ENCODE measurements at places on chromosomes 2 and 18.

GRCh38 chr2:95053543-95053942, 28.0 kb downstream of the MAL start:
- DNase-seq = no peak

DNA sequence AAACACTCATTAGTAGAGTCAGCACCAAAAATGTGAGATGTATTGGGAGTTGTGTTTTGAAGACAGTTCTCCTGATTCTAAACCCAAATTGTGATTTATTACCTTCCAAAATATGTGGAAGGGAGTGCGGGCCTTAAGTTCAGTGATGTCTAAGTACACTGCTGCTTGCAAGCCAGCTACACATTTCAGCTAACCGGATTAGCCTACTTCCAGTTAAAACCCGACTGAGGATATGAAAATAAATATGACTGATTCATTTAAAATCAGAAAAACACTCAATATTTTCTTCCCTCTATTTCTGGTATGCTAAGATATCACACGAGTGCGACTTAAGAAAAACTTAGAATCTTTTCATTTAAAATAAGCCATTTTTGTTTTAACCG, 907 bp downstream of the FHL2 start:
- no peak for DNase-seq

DNA sequence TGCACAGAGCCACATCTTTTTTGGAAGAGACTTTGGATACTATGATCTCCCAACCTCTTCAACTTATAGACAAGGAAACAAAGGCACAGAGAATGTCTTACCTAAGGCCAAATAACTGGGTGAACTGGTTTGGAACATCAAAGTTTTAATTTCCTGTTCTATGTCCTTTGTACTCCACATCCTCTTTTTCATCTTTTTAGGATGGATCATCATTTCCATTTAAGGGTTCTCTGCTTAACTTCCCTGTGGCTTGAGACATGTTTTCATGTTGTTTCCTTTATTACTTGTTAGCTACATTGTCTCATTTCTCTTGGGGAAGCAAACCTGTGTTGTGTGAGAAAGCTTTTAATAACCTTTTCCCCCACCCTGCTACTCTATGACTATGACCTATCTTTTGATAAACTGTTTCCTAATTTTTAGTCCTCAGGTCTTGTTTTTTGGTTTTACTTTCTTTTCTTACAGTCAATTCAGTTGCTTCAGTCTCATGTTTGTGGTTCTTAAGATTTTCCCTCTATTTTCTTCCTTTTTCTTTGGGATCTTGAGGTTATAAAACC, 22.5 kb upstream of the RMND5A start:
- no peak for DNase-seq

DNA sequence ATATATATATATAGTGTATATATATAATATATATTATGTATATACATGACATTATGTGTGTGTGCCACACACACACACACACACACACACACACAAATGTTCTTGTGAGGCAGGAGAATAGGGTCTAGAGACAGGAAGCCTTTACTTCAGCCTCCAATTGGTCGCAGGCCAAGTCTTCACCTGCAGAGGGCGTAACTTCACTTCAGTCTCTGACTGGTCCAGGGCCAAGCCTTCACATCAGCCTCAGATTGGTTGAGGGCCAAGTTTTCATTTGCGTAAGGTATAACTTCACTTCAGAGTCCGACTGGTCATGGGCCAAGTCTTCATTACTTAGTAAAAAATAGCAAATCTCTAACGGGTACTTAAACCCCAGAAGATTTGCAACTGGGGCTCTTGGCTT, 13.2 kb upstream of the SS18 start:
- no peak for DNase-seq

DNA sequence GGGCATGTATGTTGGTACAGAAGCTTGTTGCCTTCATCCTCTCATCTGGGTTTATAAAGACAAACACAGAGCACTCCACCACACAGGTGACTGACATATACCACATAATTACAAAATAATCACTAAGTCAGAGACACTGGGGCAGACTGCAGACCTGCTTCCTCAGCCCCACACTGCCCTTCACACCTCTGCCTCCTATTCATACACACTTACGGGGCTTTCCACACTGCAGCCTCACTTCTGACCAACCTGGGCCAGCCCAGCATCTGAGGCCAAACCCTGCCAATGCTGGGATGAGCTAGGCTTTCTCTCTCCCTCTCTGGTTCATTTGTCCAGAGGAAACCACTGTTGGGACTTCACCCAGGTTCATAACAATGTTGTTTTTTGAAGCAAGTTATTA, 4.5 kb downstream of the EMX1 start:
- no peak for DNase-seq
